Endodermal cell (in vitro differentiated cells): ENCODE measurements at places on chromosomes 5 and 9.

- DNase-seq, result no peak
These were observed 60.4 kb downstream of the TRIM36 start for GRCh38 chr5:115109356-115109755.

DNA sequence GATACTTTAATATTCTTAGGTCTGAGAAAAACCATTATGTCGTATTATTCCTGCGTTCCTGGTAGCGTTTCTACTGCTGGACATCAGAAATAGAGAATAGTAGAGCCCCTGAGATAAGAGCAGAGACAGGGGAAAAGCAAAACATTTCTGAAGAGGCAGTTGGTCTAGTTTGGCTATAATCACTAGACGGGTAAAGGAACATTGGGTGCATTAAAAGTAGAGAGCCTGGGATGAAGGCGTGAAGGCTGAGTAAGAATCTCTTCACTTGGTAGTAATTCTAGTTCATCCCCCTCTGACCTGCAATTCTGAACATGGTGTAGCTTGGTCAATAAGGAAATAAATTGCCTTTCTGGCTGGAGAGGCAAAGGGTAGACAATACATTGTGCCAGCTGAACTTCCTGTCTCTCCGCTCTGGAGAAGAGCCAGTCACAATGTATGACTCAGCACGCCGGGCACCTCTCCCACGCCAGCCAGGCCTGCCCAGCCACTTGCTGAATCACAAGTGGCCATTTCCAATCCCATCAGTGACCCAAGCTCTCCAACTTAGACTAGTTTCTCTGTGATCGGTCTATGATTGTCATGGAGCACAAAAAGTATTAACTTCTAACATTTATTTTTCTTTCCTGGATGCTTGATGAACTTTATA lies 75.4 kb downstream of the STK32A start:
- peak; percentile 55 for DNase-seq

DNA sequence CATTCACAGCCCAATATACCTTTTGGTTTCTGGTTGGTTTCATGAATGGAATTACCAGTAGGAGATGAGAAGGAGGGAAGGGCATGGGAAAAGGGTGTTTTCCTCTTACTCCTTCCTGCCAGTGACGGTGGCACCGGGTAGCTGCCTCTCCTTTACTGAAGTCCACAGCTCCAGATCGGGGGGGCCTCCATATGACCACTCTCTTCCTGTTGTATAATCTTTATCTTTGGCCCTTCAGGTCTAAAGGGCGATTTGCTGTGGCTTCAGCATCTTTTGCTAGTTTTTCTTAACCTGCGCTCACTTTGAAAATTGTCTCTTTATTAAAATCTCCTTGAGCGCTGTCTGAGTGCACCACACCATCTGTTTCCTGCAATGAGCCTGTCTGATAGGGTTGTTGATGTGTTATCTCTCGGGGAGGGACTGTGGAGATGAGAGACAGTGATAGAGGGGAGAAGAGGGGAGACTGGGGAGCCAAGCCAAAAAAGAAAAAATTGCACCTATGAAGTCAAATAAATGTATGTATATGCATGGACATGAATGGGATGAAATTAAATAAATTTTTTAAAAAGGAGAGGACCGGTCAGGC lies 449.3 kb upstream of the KLF4 start:
- no peak for DNase-seq

DNA sequence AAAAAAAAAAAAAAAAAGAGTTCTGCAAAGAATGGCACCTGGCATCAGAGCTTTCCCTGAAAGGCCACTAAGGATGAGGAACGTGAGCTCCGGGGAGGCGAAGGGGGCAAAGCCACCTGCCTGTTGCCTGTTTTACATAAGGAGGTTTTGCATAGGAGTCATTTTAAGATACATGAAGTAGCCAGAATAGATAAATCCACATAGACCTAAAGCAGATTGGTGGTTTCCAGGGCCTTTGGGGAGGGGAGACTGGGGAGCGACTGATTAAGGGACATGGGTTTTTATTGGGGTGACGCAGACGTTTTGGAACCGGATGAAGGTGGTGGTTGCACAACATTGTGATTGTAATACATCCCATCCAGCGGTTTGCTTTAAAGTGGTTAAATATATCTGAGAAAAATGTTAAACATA lies 7.1 kb downstream of the NEK6 start:
- no peak for DNase-seq

- no peak for DNase-seq
These were observed 80.1 kb downstream of the F2RL2 start for GRCh38 chr5:76542887-76543690.

- DNase-seq, result no peak
These were observed 34.8 kb downstream of the PRLR start for GRCh38 chr5:35195472-35195852.
